ENCODE measurements at places on chromosomes 12 and 14.

GRCh38 chr12:105502426-105502930 is 172.0 kb downstream of the C12orf75 start:
- DNase-seq, result no peak

DNA sequence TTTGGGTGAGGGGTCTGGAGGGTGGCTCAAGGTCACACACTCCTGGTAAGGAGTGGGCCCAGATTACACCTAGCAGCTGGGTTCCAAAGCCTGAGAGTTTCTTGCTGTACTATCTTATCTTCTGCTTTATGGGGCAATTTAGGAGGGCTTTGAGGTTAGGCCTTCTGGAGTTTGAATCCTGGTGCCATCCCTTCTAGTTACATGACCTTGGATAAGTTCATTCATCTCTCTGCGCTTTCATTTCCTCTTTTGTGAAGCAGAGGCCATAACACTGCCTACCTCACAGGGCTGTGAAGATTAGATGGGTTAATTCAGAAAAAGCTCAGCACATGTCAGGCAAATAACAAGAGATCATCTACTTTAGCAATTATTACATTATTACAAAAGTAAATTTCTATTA is 7.4 kb upstream of the KRT77 start:
- no peak for DNase-seq

- no peak for DNase-seq
Observed at GRCh38 chr12:4320497-4320852, 538 bp upstream of the TIGAR start.

GRCh38 chr14:34423445-34423844 is 38.6 kb downstream of the SPTSSA start:
- DNase-seq, result no peak

DNA sequence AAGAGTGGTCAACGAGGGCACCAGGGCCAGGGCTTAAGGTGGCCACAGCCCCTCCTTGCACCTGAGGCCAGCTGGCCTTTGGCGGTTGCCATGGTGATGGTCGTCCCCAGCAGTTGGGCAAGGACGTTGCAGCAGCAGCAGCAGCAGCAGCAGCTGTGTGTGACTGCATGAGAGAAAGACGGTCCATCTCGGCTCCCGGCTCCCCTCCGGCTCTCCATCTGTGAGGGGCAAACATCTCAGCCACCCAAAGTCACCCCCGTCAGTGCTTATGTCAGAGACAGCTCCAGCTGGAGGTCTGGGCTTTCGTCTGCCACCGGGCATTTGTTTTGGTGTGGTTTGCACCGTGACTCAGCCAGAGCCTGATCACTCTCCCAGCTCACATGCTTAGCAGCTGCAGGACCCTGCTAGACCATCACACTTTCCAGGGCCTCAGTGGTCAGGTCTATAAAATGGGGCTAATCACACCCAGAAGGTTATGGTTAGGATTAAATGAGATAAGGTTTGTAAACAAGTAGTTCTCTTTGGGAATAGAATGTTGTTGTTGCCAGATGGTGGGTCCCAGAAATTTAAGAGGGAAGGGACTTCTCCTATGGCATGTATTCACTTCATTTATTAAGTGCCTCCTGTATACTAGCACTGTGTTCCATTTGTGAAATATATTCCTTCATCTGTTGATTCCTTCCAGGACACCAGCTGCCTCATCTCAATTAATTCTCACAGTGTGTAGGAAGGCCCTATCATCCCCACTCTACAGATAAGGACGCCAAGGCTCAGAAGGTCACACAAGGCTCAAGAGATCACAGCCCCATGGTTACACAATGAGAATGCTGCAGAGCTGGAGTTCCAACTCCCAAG is 212.6 kb upstream of the LHX5 start:
- DNase-seq, result peak; percentile 89

DNA sequence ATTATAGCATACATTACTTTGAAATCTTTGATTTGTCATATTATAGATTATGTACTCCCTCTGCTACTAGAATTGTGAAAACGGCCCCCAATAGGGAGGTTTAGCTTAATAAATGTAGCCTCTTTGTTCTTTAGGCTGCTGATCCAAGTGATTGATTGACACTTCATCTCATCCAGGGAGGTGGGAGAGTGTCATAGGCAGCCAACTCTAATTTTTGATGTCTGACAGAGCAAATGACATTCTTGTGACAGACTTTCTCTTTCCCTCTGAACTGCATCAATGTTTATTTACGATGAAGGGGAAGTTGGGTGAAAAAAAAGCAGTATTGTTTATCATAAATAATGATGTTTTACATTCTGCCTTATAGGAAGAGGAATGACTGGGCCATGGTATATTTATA is 221.4 kb downstream of the MDGA2 start:
- DNase-seq, result no peak

DNA sequence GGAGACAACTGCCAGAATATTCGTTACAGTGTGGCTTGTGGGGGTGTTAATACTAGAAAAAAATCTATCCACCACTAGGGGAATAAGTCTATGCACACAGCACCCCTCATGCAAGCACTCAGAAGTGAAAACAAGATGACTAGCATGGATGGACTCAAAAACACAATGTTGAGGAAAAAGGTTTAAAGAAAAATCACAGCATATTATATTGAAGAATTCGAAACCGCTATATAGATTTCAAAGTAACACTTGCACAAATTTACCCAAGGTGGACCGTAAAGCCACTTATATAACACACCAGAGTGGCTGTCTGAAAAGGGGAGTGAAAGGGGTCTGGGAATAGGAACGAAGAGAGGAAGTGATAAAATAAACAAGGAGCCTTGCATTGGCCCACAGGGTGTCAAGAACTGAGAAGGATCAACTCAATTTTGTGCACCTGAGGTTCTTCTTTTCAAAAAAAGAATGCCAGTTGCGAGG is 544 bp downstream of the ABCD4 start:
- no peak for DNase-seq

- no peak for DNase-seq
Observed at GRCh38 chr14:76093077-76093476, 58.6 kb upstream of the GPATCH2L start.

- DNase-seq, result no peak
Observed at GRCh38 chr14:32507029-32507984, 178.2 kb downstream of the AKAP6 start.

GRCh38 chr12:21509768-21510167 is 8.2 kb downstream of the GOLT1B start:
- no peak for DNase-seq

GRCh38 chr14:68250927-68251768 is 431.6 kb downstream of the RAD51B start:
- DNase-seq, result no peak

DNA sequence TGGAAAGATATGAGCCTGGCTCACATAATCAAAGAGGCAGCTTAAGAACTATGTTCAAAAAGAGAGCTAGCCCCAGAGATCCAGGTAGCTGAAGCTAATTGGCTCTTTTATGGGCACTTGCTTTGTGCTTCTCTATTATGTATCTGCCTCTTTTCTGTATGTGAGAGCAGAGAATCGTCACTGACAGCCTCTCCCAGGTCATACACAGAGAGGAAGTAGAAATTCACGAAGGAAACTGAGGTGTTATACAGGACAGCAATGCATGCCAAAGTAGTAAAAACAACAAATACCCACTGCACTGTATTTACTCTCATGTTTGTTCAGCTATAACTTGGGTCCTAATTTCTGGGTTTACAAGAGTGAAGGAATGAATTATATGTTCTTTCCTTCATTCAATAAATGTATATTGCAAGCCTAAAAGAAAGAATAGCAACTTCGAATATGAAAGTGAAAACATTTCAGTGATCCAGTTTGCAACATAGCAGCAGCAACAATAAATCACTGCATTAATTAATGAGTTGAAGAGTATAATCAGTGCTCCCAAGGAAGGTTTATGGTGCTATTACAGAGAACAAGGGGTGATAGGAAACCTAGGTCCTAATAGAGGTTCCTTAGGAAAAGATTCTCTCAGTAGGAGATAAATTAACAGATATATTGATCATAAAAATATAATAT is 47.1 kb upstream of the ATXN7L3B start:
- DNase-seq, result no peak

GRCh38 chr12:60689137-60689536 is 1093.3 kb downstream of the SLC16A7 start:
- peak; percentile 36 for DNase-seq

GRCh38 chr14:51228890-51229289 is 11.2 kb upstream of the TMX1 start:
- peak; percentile 64 for DNase-seq

DNA sequence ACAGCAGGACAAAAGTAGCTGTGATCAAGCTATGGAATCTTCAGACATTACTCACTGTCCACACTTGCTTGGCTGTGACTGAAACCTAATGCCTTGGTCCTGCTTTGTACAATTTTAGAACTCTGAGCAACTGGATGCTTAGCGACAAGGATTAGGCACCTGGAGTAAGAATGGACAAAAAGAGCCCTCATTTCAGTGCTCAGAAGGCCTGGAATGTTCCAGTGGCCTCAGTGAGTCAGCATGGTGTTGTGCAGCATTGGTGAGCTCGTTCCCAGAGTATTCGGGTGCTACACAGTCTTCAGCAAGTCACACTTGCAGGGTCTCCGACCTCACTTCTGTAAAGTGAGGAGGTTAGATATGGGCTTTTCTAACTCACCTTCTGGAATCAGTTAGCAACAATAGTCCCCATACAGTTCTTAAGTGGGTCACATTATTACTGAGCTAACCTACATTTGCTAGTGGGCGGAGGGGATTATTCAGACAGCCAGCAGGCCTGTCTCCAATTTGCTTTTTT is 108.0 kb upstream of the MDM1 start:
- DNase-seq, result no peak

DNA sequence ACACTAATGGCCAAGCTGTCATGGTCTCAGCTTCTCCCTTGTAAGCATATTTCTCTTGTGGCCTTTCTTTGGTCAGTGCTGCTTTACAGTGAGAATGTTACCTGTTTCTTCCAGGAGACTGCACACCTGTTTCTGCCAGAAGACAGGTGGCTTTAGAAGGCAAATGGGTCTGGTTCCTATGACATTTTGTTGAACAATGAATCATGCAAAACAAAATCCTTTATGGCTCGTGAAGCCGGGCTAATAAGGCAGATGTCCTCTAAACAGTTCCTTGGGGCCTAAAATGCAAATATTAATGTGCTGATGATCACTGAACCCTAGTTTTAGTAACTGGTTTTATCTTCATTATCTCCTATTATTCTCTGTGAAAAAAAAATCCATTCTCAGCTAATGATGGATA is 927.6 kb downstream of the GALC start:
- DNase-seq, result no peak

DNA sequence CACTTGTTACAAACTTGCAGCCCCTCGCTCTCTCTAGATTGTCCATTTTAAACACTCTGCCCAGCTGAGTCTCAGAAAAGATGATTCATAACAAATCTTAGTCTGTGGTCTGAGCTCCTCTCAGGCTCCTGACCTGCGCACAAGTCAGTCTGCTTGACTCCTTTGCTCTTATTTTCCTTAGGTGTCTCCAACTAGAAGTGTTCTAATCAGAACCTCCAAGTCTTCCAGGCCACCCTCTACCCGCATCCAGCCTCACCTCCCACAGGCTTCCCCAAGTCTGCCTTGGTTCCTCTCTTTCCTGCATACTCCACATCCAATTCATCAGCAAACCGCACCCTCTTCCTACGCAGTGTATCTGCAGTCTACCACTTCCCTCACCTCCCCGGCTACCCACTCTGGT is 42.4 kb upstream of the BDKRB2 start:
- no peak for DNase-seq

- DNase-seq, result no peak
Observed at GRCh38 chr14:102360388-102360787, 2.3 kb downstream of the CINP start.

GRCh38 chr14:104826189-104826860 is 25.4 kb downstream of the ZBTB42 start:
- DNase-seq, result peak; percentile 93

DNA sequence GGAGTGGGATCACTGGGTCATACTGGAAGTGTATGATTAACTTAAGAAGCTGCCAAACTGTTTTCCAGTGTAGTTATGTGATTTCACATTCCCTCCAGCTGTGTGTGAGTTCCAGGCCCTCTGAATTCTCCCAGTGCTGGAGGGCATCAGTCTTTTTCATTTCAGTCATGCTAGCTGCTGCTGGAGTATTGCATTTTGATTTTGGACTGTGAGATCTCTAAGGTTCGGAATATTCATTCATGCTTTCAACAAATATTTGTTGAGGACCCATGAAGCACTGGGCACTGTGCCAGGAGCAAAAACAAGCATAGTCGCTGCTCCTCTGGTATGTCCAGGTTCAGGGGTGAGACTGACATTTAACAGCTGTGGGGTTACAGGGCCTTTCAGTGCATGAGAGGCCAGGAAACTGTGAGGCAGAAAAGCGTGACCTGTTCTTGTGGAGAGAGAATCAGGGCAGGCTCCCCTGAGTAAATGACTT is 133.2 kb downstream of the SCARB1 start:
- DNase-seq, result no peak

- DNase-seq, result no peak
Observed at GRCh38 chr12:97386133-97386581, 76.4 kb upstream of the RMST start.

GRCh38 chr12:27541031-27541719 is 17.2 kb downstream of the PPFIBP1 start:
- no peak for DNase-seq

DNA sequence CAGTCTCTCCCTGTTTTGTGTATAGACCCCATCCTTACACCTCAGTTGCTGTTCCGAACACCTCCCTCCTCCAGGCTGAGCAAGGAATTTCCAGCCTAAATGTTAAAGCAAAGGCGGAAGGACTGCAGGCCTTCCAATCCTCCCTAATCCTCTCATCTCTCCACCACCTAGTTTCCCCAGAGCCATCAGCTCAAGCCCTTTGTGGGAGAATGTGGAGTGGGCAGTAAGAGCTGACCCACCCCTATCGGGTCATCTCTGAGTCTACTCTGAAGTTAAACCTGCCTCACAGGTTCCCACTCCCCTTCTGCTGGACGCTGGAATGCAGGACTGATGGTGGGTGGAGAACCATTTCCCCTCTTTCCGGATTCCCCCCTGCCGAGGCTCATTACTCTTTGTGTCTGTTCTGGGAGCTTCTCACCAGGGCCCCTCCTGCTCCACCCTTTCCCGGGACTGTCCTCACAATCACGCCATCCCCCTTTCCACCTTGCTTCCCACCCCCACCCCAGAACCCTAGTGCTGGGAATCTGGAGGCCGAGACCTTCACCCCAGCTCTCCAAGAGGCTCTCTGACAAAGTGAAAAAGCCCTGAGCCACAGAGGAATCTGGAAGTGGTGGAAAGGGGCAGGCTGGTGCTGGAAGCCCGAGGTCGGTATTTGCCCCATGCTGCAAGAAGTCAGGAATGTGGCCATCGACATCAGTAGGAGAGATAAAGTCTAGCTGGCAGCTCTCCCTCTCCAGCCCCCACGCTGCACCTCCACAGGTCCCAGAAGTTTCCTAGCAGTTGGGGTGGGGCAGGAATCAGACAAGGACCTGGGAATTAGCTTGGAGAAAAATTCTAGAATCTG is 3.3 kb upstream of the KRT18 start:
- no peak for DNase-seq

DNA sequence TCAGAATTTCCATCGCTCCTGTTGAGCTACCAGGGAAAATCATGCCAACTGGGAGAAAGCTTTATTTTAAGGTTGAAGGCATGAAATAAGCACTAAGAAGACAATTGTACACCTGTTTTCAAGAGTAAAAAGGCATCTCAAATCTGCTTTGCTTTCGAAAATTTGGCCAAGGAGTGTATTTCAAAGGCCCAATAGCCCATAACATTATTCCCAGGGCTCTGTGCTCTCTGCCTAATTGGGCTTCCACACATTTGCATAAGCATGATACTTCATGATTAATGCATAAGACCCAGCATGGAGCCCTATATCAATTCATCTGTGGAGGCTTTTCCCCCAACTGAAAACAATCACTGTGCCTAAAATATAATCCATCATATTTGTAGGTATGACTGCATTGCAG is 258.5 kb downstream of the NOVA1 start:
- no peak for DNase-seq

All from NCI-H524 (cell line).